ENCODE measurements at places on chromosomes 11 and 22.

DNA sequence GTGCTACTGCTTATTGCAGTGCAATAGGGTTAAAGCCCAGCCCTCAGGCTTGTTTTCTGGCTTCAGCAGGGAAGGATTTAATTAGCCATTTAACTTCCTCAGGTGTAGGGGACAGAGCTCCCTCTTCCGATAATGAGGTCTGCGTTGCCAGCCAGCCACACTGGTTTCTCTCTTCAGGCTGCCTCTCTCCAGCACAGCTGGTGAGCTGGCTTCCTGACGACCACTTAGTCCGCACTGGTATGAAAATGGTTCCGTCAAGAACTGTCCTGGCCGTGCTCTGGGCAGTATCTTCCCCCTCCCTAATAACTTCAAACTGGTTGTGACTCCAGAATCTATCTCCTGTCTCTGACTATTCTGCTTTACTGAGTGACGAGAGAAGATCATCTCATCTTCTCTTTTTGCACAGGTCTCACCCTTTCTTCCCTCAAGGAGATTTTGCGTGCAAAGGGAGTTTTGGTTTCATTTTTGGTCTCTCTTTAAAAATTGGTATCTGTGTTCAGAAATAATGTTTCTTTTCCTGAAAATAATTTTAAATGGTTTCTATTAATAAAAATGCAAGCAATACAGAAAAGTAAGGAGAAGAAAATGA, 49.2 kb downstream of the CNTN5 start:
- DNase-seq: peak; percentile 67

DNA sequence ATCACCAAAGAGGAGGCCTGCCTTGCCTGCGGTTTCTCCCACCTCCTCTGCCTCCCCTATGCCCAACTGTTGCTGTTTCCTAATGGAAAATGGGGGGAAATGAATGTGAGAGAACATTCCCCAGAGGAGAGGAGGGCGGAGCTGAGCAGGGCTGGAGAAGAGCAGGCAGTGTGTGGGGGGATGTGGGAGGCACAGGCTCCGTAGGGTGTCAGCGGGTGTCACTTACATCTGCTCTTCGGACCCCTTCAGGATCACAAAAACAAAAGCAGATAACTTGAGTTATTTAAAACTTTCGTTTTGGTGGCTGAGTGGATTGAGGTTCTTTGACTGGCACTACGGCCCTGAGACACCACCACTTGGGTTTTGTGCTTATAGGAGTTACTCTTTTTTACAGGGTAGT, 93.8 kb downstream of the CEP164 start:
- no peak for DNase-seq

DNA sequence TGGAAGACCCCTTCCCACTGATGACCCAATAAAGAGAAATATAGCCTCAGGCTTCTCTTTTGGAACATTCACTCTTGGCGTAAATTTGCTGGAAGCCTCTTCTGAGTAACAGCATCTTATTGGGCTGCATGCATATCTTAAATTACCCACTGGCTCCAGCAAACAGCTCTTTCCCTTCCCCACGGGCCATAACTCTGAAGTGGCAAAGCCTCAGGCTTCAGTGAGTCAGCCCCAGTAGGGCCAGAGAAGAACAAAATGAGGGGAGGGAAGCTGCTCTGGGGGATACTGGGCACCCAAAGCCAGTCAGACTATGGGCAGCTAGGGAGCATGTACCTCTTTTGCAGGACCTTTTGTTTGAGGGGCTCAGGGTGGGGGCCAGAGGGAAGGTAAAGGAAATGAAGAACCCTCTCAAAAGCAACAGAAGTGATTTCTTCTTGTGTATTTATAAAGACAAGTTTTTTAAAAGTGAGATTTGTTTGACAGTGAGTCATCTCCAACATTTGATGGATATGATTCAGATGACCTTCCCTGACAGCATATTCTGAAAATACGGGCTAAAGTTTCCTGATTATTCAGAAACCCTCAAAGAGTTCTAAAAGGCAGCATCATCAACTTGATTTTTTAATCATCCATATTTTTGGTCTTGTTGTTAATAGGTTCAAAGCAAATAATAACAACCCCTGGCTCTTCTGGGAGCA, 203.4 kb downstream of the KIF18A start:
- DNase-seq: no peak

- DNase-seq: no peak
These were observed 3.8 kb downstream of the PRPF19 start for GRCh38 chr11:60902625-60903024.

DNA sequence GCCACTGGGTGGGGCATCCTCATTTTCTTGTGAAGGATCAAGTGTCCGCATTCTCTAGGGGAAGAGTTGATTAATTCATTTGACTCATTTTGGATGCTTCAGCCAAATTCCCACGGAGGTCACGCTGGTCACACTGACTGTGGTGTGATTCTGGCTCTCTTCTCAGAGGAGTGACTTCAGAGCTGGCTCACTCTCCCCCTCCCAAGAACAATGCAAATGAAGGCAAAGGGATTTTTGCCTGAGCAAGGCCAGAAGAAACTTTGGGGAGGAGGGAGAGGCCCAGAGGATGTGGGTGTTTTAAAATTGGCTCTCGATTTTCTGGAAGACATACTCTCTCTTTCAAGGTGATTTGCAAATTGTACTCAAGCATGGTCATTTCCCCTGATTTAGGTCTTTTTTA, 51.1 kb upstream of the LMO2 start:
- DNase-seq: no peak
